T-cell (primary cell): ENCODE measurements at places on chromosomes 2 and 18.

DNA sequence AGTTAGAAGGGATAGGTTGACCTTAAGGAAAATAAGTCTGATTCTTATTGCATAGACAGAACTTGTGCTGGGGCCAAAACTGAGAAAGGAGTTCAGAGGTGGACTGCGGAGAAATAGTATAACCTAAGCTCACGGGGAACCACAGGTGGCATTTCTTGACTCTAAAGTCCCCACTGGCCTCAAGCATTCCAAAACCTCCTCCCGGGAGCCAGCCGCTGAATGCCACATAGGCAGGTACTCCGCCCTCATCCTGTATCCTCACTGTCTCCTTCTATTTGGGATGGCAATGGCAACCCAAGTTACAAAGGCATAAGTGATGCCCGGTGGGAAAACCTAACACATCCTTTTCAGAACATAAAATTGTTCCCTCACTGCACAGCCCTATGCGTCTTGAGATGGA, 173.0 kb downstream of the SP3 start:
- DNase-seq: no peak

DNA sequence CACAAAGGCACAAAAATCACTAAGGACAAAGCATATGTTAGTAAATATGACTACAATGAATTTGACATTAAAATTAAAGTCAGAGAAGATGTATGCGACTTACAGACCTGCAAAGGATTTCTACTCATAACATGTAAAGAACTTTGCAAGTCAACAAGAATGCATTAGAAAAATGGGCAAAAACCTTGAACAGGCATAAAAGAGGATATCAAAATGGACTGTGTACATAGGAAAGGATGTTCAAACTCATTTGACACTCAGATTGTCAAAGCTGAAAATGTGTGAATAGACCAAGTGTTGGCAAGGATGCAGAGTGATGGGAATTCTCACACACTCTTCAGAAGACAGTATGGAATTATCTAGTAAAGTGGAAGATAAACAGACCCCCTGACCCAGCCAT, 94.9 kb downstream of the MYOM1 start:
- DNase-seq: no peak

DNA sequence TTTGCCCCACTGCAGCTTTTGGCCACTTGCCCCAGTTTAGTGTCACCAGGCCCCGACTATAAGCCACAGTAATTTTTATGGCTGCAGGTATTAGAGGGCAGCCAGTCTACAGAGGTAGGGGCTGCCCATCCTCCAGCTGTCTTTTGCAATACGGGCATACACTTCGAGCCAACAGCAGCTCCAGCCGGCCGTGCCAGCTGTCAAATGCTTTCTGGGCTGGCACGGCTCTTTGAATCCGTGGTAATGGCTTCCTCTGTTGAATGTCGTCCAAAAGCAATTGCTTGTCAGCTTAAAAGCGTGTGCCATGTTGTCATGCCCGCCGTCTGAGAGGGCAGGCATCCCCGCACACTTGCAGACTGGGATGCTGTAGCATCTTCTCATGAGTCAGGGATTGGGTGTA, 41.3 kb downstream of the BCL2L11 start:
- no peak for DNase-seq

- peak; percentile 41 for DNase-seq
These were observed 995 bp downstream of the TMEM127 start for GRCh38 chr2:96264656-96265348.

DNA sequence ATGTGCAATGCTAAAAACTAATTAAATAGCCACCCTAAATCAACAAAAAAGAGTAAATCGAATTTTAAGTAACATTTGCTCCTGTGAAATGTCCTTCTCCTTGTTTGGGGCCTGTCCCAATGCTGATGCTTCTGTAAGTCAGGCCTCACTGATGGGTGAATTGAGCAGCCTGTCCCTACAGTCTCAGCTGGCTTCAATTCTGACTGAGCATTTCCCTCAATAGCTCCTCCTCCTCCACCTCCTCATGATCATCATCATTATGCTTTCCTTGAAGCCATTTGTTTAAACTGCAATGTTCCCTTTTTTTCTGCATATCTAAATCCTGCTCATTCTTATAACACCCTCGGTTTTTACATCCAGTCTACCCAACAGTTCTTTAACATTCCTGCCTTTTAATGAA, 137.2 kb upstream of the CELF4 start:
- no peak for DNase-seq

DNA sequence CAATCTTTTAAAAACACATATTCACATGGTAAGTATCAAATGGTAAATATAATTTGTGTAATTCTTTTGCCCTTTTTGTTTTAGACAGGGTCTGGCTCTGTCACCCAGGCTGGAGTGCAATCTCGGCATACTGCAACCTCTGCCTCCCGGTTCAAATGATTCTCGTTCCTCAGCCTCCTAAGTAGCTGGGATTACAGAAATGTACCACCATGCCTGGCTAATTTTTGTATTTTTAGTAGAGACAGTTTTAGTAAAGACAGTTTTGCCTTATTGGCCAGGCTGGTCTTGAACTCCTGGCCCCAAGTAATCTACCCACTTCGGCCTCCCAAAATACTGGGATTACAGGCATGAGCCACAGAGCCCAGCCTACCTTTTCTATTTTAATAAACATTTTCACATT, 182.2 kb downstream of the MYCN start:
- no peak for DNase-seq

- no peak for DNase-seq
These were observed 126.0 kb downstream of the SP100 start for GRCh38 chr2:230541934-230542380.

- DNase-seq: no peak
These were observed 69.6 kb downstream of the APLF start for GRCh38 chr2:68537011-68537410.

- DNase-seq: no peak
These were observed 39.9 kb downstream of the SCN7A start for GRCh38 chr2:166454006-166454595.

GRCh38 chr2:88838165-88838635, 146.7 kb downstream of the RPIA start:
- DNase-seq: no peak

GRCh38 chr18:939166-939565, 34.5 kb downstream of the ADCYAP1 start:
- no peak for DNase-seq

DNA sequence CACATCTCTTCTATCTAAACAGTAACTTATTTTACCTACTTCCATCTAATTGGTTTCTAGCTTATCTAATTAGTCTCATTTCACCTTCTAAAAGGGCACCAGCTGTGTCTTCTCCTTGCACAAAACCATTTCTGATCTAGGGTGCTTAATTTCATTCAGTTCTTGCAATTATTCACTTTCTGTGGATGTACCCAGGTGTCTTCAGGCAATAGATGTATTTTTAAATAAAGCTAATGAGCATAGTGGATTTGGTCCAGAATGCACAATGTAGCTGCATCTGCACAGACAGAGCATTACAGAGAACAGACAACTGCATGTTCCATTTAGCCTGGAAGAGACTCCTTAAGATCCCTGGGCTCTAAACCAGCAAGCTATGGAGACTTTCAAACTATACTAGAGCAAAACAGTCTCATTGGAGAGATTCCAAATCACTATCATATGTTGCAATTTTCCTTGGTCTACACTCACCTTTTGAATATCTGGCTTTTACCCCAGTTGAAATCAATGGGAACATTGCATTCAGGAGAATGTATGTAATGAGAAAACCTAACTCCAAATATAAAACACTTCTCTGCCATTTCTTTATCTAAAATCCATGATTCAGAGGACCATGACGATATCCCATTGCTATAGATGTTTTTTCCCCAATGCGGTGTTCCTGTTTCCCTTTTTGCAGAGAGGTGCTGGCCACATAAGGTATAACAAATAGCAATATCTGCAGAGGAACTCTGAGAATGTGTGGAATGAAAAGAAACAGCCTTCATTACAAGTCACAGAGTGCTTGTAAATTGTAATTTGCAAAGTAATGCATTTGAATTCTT, 3.5 kb upstream of the RFX8 start:
- DNase-seq: no peak

GRCh38 chr18:8801263-8801901, 96.0 kb downstream of the MTCL1 start:
- no peak for DNase-seq

GRCh38 chr2:162242586-162243280, 512 bp downstream of the FAP start:
- no peak for DNase-seq

- DNase-seq: no peak
These were observed at the start of gene FRZB for GRCh38 chr2:182866461-182867406. FRZB (minus strand) TSS chr2:182866637; CDS start chr2:182866552, 85 bp downstream.

DNA sequence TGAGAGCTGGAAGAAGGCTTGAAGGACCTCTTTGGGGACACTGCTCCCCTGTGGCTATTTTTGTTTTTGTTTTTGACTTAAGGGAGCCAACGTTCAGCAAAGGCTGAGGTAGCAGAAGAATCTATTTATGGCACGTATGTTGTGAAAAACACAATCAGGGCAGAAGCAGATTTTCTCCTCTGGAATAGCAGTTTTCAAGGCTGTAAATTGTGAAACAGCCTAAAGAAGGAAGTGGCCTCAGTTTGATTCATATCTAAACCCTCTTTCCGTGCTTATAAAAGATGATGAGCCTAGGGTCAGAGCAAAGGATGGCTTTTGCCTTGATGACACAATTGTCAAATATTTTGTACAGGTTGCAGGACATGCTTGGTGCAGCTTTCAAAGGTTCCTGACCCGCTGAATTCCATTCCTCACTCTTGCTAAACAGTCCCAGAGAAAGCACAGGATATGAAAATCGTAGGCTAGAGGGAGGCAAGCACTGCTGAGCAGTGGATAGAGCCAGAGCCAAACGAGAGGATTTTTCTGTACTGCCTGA, 106.2 kb upstream of the DLX2 start:
- no peak for DNase-seq

GRCh38 chr18:63192885-63193349, 126.7 kb downstream of the BCL2 start:
- DNase-seq: no peak

- DNase-seq: no peak
These were observed 14.9 kb downstream of the ELMOD3 start for GRCh38 chr2:85369500-85369899.

DNA sequence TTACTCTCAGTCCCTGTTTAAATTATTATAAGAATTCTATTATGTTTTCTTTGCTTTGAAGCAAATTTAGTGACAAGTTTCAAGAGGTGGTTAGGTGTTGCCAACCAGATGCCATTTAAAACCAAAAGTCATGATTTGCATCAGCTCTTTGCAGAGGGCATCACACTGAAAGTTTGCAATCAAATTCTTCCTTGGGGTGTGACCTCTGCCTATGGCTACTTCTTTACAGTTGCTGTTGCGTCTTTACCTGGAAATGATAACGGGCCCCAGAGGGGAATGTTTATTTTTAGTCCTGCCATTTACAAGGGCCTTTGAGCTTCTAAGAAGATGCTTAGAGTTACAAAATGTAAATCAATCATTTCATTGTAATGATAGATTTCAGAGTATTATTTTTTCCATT, 561.0 kb downstream of the ARHGAP15 start:
- no peak for DNase-seq
